ENCODE measurements at places on chromosomes 1 and 21.

- DNase-seq = peak; percentile 93
Observed at GRCh38 chr1:66924756-66925557, at the start of the genes DNAI4 and MIER1. Gene DNAI4, minus strand, starts transcription at chr1:66924856. Its CDS starts 25 bp downstream, at chr1:66924831. Gene MIER1, plus strand, starts transcription at chr1:66924990. Its CDS starts 39 bp downstream, at chr1:66925029.

- no peak for DNase-seq
Observed at GRCh38 chr1:12475530-12475934, 142.5 kb downstream of the DHRS3 start.

DNA sequence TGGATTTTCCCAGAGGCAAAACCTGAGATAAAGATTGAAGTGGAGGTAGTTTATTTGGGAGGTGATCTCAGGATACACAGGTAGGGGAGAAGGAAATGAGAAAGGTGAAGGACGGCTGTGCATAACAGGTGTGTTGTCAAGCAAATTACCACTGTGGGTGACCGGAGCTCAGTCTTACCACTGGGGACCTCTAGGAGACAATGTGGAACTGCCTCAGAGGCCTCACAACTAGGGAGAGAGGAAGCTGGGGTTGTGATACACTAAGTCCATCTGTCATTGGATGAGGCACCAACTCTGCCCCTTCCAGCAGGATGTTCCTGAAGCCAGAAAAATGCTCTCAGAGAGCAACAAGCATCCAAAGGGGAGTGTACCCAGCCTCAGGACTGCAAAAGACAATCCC lies 32.6 kb downstream of the GRIK3 start:
- DNase-seq = no peak

DNA sequence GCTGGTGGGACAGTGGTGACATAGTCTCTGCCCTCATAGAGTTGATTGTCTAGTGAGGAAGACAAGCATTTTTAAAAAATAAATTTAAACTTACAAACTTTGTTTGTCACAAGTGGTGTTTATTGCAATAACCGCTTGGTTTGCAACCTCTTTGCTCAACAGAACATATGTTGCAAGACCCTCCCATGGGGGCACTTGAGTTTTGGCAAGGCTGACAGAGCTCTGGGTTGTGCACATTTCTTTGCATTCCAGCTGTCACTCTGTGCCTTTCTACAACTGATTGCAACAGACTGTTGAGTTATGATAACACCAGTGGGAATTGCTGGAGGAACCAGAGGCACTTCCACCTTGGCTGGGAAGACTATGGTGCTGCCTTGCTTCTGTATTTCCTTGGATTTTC lies 58.4 kb downstream of the LAMC2 start:
- DNase-seq = no peak
